ENCODE measurements at places on chromosomes 6 and 20. TPM values are rescaled to one million over a fixed set of nuclear protein-coding genes. Genes with fewer than 3 reads are reported as not detected.

The KIF25 gene
- polyA plus RNA-seq, result 0.50 TPM

The MOXD1 gene
- 263 TPM for polyA plus RNA-seq

The MRAP2 gene
- 3.4 TPM for polyA plus RNA-seq

The BANF2 gene
- 0.29 TPM for polyA plus RNA-seq

The SLC22A7 gene
- 0.75 TPM for polyA plus RNA-seq

The GRM4 gene
- 0.42 TPM for polyA plus RNA-seq

The PCMT1 gene
- polyA plus RNA-seq, result 101 TPM
